CD4-positive, alpha-beta memory T cell (primary cell): ENCODE measurements at places on chromosomes 3 and 15. TPM values are rescaled to one million over a fixed set of nuclear protein-coding genes. Genes with fewer than 3 reads are reported as not detected.

DNA sequence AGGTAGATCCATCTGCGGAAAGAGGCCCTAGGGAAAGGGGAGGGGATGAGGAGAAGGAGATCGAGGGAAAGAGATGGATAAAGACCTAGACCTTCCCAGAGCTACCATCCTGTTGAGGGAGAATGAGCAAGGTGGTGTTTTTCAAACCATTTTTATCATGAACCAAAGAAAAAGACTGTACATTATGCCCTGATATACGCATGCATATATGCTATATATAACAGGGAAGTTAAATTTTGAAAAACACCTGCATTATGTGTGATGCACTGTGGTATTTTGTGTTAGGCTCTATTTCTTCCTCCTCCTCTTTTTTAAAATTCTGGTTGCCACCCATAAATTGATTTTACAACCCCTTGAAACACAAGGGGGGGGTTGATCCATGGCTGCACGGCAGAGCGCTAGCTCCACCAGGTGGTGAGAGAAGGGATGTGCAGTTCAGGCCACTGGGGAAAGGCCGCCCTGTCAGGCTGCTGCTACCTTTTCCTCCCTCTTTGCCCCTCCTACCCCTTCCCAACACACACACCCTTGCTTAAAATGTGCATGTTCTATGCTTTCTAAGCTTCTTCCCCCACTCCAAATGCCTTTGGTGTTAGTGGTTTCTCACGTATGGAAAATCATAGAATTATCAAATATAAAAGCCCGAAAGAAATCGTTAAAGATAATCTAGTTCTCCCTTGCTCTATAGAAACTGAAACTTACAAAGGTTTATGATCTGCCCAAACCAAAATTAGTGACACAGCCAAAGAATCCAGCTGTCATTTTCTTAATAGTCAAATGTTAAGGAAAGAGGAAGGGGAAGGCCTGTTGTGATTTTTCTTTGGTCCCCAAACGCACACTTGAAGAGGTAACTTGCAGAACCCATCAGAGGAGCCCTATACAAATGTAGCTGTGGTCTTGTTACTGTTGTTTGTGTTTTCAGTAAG is 262.0 kb upstream of the UMPS start:
- no peaks in the 10 kb centered on the region for H3K36me3 ChIP-seq
- no peaks in the 10 kb centered on the region for H3K4me1 ChIP-seq
- DNase-seq, result no peak
- no peak overlapping the region for H3K27ac ChIP-seq
- no peaks in the 10 kb centered on the region for H3K27me3 ChIP-seq
- no peak overlapping the region for H3K4me3 ChIP-seq

- H3K27ac ChIP-seq, result no peak overlapping the region
- no peak for DNase-seq
- no peaks in the 10 kb centered on the region for H3K4me1 ChIP-seq
- H3K27me3 ChIP-seq, result no peaks in the 10 kb centered on the region
Observed at GRCh38 chr3:116299646-116300081, 145.6 kb downstream of the LSAMP start.

DNA sequence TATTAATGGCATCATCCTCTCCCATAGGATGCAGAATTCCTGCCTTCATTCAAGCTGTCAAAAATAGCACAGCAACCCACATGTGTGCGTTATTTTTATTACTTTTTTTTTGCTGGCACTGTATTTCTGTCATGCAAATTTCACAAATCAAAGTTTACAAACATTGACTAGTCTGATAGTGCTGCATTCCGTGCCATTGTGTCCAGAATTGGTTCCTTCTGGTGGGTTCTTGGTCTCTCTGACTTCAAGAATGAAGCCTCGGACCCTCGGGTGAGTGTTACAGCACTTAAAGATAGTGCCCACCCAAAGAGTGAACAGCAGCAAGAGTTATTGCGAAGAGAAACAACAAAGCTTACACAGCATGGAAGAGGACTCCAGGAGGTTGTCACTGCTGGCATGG is 490.2 kb downstream of the GABRG3 start:
- no peak overlapping the region for H3K4me3 ChIP-seq
- DNase-seq, result no peak
- H3K36me3 ChIP-seq, result no peaks in the 10 kb centered on the region
- no peaks in the 10 kb centered on the region for H3K27me3 ChIP-seq
- no peak overlapping the region for H3K27ac ChIP-seq

CPOX gene
- total RNA-seq, result 41.1 TPM

TMEM87A gene
- 56.6 TPM for total RNA-seq

RBP2 gene
- total RNA-seq, result not detected

RRP9 gene
- total RNA-seq, result 17.3 TPM
